Endothelial cell of umbilical vein (primary cell): ENCODE measurements at places on chromosomes 12 and 14.

DNA sequence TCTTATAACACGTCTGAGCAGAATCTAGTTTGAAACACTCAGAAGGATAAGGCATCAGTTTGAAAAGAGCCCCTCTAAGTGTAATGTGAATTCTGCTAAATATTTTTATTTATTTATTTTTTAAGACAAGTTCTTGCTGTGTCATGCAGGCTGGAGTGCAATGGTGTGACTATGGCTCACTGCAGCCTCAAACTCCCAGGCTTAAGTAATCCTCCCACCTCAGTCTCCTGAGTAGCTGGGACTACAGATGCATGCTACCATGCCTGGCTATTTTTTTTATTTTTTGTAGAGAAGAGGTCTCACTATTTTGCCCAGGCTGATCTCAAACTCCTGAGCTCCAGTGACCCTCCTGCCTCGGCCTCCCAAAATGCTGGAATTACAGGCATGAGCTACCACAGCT, 225.9 kb upstream of the SEL1L start:
- no peak for DNase-seq

DNA sequence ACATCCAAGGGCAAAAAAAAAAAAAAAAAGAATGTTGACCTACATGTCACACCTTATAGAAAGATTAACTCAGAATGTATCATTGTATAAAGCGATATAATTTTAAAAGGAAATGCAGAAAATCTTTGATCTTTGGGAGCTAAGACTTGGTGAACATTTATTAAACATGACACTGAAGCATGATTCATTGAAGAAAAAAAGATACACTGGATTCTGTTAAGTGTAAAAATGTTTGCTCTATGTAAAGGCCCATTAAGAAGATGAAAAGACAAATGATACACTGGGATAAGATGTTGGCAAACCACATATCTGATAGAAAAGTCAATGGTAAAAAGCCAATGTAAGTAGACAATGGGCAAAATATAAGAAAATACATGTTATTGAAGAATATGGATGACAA, 1131.0 kb downstream of the AACS start:
- no peak for DNase-seq

- no peak for DNase-seq
Observed at GRCh38 chr12:25463005-25463404, 90.1 kb downstream of the LMNTD1 start.

DNA sequence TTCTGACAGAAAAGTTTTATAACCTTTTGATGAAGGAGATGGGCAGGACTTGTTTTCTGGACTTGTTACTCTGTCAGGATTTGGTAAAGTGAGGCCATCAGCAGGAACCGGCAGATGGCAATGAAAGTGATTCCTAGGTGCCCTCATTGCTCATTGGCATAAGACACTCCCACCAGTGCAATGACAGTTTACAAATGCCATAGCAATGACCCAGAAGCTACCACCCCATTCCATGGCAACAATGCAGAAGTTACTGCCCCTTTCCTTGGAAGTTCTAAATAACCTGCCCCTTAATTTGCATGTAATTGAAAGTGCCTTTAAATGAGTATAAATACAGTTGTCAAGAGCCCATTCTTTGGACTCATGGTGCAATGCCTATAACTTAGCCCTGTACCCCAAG, 222.6 kb downstream of the CEP128 start:
- DNase-seq = no peak

DNA sequence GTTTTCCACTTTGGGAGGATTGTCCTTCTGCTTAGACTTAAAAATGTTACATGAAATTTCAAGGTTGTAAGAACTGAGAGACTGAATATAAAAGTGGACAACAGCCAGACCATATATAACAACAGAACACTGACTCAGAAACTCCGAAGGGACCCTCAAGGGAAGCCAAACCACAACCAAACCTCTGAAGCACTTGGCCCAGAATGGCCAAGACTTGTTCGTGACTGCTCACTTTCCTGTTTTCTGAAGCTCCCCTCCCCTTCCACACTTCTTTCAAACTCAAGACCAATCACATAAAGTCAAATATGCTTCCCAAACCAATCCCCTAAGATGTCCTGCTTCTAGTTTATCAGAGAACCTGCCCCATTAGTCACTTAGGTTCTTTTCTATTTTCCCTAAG, 13.7 kb downstream of the OR6J1 start:
- DNase-seq = no peak

GRCh38 chr12:46212108-46212982, 56.5 kb downstream of the SLC38A1 start:
- no peak for DNase-seq

DNA sequence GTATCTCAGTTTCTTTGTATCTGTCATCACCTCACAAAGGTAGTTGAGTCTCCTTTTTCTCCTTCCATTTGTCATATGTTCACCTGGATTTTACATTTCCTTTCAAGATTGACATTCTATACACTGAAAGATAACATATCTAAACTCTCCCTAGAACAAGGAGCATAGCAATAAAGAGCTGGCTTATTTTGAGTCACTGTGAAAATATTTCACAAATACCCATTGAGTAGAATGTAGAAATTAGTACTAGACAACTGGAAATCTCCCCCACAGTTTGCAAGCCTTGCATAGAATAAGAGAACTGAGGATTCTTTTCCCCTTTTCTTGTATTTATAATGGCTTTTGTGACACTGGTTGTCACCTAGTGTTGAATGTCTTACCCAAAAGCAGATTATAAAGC, 111.2 kb downstream of the KICS2 start:
- no peak for DNase-seq

GRCh38 chr14:102525219-102525928, 15.8 kb upstream of the ANKRD9 start:
- DNase-seq = no peak

DNA sequence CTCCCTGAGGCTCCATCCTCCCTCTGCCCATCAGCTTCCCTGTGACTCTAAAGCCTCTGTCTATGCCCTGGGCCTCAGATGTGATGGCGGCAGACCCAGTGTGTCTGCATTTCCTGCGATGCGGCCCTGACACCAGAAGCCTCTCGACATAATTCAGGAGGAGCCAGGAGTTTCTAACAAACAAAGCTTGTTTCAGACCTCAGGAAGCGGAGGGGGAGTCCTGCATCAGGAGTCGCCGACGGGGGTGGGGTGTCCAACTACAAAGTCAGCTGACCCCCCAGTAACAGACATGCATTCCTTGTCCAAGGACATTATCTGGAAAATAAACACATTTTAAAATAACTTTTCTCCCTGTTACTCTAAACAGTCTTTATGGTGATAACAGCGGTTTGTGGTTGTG, 167.5 kb downstream of the DPF3 start:
- no peak for DNase-seq

- no peak for DNase-seq
Observed at GRCh38 chr12:54068418-54069070, 14.9 kb downstream of the HOXC4 start.

- no peak for DNase-seq
Observed at GRCh38 chr14:76922584-76922983, 96.4 kb downstream of the LRRC74A start.

DNA sequence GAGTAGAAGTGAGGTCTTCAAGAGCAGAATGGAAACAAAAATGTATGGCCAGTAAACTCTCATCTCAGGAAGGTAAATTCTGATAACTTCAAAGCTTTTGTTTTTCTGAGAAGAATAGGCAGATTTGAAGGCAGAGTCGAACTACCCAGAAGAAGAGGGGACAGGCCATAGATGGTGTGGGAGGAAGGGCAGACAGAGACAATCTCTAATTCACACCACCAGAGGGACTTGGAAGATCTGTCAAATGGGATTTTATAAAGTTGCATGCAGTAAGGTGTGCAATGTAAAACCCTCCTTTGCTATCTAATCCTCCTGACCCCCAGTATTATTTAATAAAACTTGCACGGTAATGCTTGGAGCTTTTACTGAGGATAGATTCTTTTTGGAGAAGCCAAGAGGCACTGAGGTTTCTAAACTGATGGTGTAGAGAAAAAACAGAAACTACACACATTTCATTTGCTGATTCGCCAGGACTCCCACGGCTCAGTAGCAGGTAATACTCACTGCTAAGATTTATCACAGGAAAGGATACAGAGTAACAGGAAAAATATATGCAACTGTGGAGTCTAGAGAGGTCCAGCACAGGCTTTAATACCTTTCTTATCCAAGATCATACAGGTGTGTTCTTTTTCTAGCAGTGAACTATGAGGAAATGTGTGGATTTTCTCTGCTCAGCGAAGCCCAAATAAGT, 18.3 kb downstream of the SLC38A2 start:
- peak; percentile 4 for DNase-seq

GRCh38 chr12:109309381-109310246, 530 bp upstream of the FOXN4 start:
- DNase-seq = no peak

DNA sequence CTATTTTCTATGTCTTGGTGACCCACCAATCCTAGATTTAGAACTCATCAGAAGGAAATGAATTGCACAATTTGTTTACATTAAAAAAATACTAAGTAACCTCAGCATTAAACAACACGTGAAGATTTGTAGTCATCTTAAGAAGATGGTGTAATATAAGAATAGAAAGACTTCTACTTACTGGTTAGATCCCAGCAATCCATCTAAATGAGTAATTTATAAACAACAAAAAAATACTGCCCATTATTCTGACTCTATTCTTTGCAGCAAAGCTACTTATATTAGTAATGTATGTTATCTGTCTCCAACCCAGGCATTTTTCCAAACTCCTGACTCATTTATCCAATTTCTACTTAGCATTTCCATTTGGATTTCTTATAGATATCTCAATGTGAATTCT, 67.8 kb downstream of the CD163L1 start:
- DNase-seq = peak; percentile 40

- peak; percentile 5 for DNase-seq
Observed at GRCh38 chr14:93536945-93537344, 106.2 kb downstream of the UNC79 start.

- DNase-seq = no peak
Observed at GRCh38 chr14:97706819-97707218, 909.6 kb downstream of the VRK1 start.

DNA sequence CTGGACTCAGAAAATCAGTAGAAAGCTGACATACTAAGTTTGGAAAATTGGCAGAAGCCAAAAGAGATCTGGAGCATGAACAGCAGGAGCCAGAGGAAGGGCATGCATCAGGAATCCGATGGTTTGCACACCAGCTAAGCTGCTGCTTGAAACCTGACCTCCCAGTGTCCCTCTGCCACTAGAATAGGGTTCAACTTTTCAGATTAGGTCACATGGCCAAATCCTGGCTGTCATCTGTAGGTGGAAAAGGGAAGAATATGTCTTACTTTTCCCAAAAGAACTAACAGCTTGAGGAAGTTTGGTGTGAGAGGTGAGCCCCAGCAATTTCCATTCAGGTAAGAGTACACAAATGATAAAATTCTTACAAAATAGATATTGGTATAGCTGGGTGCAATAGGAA, 732.6 kb downstream of the RERGL start:
- DNase-seq = no peak

DNA sequence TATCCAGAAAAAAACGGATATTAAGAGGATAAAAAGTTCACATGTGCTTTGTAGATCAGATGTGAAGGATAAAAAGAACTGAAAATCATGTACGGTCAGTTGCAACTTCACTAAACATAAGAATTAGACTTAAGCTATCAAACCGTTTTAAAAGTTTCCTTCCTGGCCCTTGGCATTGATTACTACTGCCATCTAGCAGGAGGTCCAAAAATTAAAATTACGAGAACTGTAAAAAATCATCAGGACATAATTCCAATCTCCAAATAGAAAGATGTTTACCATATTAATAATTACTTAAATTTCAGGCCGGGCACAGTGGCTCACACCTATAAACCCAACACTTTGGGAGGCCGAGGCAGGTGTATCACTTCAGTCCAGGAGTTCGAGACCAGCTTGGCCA, 7.9 kb downstream of the WDR89 start:
- DNase-seq = peak; percentile 59

GRCh38 chr14:91138511-91139359, 24.9 kb downstream of the DGLUCY start:
- peak; percentile 82 for DNase-seq

DNA sequence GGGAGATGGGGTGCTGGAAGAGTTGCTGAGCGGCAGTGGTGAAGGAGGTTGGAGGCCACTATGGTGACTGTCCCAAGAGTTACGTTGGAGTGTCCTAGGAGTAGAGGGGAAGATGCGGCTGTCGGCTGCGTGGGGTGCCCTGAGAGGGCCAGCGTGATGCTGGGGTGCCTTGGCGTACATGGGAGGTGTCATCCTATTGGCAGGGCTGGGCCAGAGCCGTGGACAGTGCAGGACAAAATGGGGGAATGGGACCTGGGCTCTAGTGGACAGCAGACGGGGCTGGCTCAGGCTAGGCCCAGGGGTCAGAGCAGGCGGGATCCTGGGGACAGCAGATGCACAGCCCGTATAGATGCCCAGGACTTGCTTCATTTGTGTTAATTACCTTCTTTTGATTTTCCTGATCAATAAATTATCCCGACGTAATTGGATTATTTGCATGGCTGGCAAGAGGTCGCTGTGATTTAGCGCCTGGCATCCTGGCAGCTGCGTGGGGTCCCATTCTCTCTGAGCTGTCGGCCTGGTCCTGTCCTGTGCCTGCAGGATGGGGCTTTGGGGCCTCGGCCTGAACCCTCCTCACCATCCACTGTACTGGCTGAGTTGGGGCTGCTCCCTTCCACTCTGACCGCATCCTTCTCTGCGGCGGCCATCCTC, 203.9 kb upstream of the C14orf180 start:
- no peak for DNase-seq

DNA sequence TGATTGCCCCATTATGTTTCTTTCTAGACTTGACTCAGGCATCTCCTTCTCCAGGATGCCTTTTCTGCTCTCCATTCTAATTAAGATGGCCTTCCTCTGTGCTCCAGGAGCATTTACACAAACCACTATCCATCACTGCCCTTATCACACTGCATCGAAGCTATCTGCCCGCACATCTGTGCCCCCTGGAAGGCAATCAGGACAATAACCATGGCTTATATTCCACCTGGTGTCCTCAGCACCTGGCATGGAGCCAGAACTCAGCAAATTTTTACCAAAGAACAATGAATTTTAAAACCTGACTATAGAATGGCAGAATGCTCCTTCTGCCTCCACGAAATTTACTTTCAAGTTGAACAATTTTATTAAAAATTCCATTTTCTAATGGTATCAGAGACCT, 465.8 kb downstream of the APAF1 start:
- DNase-seq = no peak

GRCh38 chr14:69404478-69404877, 6.0 kb downstream of the SLC39A9 start:
- DNase-seq = no peak
